ENCODE measurements at places on chromosomes 2 and 18.

GRCh38 chr2:69600425-69600824 is 43.1 kb downstream of the AAK1 start:
- no peak for DNase-seq

- no peak for DNase-seq
These were observed 1335.8 kb upstream of the CDH2 start for GRCh38 chr18:29512761-29513160.

DNA sequence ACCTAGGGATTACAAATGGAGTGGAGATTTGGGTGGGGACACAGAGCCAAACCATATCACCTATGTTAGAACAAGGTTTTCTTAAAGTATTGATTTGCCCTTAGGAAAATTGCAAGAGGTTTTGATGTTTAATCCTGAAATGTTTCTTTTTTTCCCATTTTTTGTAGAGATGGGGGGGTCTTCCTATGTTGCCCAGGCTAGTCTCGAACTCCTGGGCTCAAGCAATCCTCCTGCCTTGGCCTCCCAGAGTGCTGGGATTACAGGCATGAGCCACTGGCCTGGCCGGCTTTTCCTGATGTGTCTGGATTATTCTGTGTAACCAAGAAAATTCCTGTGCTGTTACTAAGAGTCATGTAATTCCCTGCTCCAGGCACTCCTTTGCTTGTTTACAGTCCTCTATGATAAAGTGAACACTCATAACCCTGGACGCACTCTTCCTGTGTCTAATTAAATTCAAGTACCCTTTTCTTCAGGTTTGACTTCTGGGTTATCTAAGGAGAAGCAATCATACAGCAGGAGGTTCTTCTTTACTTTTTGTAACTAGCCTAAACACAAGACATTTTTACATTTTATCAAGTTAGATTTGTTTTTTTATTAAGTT is 15.0 kb upstream of the CTDP1 start:
- peak; percentile 60 for DNase-seq

DNA sequence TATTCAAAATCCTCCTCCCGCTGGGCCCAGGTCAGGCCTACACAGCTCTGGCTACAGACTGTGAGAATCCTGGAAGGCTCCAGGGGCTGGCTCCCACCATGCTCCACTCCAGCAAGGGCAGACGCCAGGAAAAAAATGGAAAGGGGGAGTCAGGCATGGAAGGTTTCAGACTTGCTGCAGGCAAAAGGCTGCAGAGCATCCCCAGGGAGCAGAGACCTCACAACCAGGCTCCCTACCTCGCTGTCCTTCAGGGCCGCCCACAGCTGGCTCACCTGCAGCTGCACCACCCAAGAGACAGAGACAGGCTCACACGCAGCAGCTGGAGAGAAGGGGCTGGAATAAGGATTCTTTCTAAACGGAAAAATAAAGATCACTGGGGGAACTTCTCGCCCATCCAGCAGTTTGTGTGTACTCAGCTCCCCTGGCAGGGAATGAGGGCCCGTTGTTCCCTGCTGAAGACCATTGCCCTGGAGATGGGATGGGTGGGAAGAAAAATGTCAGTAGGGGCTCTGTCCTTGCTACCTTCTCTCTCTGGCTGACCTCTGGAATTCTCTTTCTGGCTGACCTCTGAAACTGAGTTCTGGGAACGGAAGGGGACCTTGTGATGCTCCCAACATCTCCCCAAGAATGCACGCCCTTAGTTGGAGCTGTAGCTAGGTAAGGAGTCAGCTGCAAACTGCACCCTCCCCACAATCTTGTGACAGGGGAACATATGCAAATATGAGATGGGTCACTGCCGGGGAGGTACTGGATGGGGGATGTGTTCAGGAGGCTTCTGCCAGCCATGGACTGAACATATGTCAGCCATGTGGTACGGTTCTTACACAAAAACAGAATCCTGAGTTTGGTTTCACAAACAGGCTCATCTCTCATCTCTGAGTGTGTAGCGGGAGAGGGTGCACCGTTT is 34.5 kb downstream of the BCL2 start:
- no peak for DNase-seq

- no peak for DNase-seq
These were observed 26.9 kb downstream of the SDC1 start for GRCh38 chr2:20198001-20198400.

DNA sequence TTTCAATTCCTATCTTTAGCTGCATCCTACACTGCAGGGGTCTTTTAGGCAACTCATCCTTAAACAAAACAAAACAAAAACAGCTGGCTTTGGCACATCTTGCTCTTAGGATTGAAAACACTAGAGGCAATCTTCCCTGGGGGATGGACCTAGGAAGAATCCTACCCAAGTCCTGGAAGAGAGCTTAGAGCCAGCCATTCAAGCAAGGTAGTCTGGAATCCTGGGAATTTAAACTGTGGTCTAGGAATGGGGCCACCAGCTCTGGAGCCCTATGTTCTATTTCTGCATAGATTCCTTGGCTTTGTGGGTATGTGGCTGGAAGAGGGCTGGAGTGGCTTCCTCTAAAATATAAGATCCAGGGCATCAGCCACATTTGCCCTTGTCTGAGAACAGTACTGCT is 27.7 kb downstream of the MYL1 start:
- DNase-seq, result no peak

GRCh38 chr18:489244-490023 is 11.1 kb downstream of the COLEC12 start:
- DNase-seq, result peak; percentile 67

DNA sequence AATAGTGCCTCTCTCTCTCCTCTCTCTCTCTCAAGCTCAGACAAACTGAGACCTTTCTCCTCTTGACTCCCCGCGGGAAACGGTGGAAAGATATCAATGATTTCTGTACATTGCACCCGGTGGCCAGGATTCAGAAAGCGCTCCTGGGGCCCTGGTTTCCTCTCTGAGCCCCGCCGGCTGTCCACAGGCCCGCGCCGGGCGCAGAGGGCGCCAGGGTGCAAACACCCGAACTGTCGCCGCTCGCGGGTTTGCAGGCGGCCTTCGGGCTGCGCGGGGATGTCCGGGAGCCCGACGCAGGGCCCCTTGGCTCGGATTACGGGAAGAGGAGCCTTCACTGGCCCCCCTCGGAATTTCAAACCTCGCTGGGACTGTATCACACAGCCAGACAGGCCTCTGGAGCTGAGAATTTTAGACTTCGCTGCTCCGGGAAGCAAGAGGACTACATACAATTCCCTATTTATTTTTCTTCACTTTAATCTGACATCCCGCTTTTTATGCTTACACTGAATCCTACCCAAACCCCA is 5.2 kb upstream of the EN1 start:
- DNase-seq, result no peak

- no peak for DNase-seq
These were observed 573.6 kb downstream of the TMEM182 start for GRCh38 chr2:103335403-103335802.

DNA sequence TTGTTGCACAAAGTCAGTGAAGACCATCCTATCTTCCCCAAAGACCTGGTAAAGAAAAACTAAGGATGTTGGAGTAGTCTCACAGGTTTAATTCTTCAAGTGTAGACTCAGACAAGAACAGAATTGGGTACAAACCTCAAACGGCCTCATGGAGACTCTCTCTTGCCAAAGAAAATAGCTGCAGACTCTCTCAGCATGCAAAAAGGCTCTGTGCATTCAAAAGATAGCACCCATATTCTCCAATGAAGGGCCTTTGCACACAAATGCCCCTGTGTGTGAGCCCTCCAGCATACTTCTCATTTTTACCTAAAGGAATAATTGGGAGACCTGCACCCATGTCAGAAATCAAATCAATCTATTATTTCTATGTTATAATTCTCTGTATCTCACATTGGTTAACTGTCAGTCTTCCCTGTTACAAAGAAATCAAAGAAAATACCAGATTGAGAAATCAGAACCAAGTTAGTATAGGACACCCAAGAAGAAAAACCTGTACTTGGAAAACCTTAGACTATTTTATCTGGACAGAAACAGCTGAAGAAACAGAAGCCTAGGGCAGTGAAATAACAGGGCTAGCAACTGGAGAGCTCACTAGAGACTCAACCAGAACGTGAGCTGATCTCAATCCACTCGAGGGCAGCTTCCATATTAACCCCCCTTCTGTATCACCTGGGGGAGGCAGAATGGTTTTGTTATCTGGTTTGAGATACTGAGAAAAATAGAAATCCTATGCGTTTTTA is 134.7 kb upstream of the DNAJC10 start:
- DNase-seq, result no peak

- peak; percentile 40 for DNase-seq
These were observed 3.8 kb downstream of the ANKMY1 start for GRCh38 chr2:240553956-240554480.

- DNase-seq, result peak; percentile 64
These were observed 5.1 kb downstream of the TRIB2 start for GRCh38 chr2:12721566-12722446.

DNA sequence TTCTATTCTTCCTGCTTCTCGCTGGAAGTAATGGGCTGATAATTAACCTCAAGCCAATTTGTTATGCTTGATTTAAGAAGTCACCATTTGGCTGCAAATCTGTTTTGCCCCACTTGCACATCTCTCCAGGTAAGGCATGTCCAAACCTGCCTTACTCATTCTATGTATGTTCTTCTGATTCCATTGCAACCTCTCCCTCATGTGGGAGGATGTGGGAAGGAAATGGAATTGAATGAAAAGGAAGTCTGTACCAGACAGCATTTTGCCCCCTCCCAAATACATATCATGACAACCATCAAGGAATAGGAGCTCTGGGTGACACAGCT is 131.7 kb downstream of the NRP2 start:
- no peak for DNase-seq

DNA sequence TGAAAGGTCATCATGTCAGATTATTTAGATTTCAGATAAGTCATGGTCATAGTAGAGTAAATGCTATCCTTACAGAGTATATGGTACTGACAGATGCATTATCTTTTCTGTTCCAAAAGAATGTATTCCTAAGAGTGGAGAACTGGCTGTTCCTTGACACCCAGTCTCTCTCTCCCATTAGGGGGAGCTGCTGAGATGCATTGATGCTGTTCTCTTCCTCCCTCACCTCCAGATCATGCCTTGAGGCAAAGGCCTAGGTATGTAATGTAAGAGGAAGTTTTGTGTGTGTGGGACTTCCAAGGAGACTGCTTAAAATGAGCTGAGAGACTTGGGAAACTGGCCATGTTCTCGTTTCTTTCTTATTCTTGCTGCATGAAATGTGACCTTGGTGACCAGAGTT is 979.5 kb upstream of the CELF4 start:
- DNase-seq, result no peak

- DNase-seq, result no peak
These were observed 96.0 kb downstream of the COL5A2 start for GRCh38 chr2:189083606-189084005.

All from SJSA1 (cell line).